ENCODE measurements at places on chromosomes 1 and 21.

DNA sequence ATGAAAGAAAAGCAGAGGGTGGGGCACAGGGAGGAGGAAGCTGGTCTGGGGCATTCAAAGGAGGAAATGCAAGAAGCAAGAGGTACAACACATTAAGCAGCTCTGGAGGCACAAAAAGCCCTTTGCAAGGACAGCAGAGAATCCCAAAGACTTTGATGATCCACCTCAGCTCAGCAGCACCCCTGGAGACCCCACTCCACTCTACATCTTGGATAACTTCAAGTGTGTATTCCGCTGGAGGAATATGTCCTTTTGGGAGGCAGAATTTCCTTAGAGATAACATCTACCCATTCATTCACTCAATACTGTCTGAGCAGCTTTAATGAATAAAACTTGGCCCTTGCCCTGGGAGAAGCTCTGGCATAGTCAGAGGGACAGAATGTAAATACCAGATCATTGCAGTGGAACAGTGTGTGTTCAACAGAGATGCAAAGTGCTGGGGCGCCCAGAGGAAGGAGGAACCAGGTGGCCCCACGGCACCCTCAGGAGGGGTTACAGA lies 599.7 kb downstream of the KIF26B start:
- no peak for DNase-seq

DNA sequence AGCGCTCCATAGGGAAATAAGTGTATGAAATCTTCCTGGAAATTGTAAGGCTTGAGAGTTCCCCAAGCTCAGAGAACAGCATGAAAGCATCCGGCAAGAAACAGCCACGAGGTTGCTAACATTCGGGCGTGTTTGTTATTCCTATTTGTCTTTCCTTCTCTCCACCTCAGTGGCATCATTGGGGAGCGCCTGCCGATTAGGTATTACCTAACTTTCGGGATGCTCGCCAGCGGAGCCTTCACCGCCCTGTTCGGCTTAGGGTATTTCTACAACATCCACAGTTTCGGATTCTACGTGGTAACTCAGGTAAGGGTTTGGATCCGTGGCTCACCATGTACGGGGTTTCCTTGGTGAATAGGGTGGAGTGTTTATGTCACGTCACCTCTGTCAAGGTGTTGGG lies 25.7 kb downstream of the SLC37A1 start:
- DNase-seq = no peak

DNA sequence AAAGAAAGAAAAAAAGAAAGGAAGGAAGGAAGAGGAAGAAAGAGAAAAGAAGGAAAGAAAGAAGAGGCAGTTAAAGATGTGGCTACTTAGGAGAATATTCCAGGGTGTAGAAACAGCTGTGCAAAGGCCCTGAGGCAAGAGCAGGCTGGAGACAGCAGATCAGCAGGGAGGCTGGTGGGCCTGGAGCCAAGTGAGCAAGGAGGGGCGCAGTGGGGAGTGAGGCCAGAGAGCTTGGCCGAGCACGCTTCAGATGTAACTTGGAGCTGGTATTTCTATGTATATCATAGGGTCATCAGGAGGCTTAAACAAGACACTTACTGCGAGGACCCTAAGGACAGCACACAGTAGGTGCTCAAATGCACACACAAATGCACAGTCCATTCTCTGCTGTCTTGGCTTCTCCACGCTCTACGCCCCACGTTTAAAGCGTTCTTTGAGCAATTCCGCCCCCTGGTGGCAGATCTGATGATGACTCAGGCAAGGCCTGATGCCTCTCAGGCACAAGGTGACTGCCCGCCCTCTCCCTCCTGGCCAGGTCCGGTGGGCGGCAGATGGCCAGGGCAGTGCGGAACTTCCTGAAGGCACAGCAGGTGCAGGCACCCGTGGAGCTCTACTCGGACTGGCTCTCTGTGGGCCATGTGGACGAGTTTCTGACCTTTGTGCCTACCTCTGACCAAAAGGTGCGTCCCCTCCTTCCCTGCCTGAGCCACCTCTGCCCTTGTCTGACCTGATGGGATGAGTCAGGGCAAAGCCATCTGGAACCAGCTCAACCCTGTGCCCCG lies 11.9 kb upstream of the PADI3 start:
- DNase-seq = peak; percentile 86

DNA sequence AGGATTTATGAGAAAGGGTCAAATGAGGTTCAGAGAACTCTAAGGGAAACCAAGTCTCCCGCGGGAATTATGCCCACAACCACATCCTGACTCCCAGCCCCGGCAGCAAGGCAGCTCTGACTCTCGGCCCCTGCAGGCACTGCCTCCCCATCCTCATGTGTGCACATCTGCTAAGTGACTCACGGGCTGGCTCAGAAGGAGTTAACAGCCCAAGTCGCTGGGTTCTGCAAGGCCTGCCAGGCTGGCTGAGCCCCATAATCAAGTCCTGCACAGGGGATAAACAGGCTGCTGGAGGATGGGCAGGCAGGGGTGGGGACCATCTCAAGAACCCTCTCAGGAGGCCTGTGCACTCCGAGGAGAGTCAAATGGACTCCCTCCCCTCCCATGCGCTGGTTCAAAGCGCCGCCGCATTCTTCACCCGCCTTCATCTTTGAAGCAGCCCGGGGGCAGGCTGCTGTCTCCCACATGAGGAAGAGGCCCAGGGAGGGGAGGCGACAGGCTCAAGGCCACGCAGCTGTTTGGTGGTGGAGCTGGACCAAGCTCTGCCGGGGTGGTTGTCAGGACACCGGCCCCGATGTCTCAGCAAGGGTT lies 344.3 kb downstream of the MATN1 start:
- no peak for DNase-seq

GRCh38 chr1:158407092-158407491 lies 7.8 kb upstream of the OR10T2 start:
- DNase-seq = no peak

DNA sequence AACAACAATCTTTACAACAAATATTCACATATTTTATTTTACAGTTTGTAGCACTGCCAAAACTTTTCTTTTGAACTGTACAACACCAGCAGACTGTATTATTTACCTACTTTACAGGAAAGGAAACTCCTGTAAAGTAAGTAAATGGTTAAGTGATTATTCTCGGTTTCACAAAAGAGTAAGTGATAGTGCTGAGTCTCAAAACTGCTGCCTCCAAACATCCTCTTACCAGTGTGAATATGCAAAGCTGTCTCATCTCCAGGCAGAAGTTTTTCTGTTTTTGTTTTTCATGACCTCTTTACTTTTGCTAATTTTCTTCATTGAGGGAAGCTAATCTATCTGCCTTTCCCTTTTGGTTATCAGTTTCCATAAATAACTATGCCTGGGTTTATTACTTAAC lies 286.7 kb downstream of the SRGAP2C start:
- no peak for DNase-seq

DNA sequence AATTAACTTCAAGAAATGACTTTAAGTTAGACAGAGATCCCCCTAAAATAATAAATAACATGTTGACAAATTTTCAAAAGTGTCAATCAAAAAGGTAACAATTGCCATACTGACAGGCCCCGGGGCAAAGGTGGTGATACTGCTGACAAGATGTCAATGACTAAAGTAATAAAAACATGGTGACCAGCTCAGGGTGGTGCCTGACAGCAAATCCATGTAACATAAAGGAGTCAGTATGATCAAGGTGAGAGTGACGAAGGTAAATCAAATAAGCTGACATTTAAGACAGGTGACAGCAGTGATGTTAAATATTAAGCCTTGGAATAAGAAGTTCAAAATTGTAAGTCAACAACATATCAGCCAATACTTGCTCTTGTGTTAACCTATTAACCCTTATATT lies 387.5 kb downstream of the DPYD start:
- no peak for DNase-seq

GRCh38 chr1:15558516-15558915 lies 26.3 kb downstream of the AGMAT start:
- DNase-seq = no peak

GRCh38 chr1:207328004-207328403 lies 6.5 kb downstream of the CD55 start:
- DNase-seq = no peak

DNA sequence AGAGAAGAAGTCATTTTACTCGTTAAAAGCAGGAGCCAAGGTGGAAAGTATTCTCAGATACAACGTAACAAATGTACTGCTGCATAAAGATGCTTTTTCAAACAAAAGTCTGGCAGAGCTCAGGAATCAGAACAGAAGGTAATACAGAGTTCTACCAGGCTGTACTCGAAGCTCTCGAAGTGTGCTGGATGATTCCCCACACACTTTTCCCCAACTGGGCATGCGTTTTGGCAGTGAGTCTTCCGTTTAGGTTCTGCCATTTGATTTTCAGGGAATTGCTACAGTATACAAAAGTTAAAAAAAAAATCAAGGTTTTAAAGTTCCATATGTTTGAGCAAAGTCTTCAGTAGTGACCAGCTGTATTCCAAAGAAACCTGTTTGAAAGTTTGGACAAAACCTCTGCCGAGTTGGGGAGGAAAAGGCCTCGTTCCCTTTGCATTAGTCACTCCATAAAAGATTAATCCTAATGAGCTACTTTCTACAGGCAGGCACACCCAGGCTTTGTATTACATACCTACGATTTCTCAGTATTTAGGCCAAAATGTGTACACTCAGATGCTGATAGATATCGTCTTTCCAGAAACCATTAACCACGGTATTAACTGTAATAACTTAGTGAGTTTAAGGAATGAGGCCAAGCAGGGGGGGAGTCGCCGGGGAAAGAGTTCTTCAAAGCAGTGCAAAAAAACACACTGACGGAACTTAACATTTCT lies 477.1 kb downstream of the LMO4 start:
- no peak for DNase-seq

- DNase-seq = no peak
Measured at GRCh38 chr1:163914785-163915413, 593.1 kb downstream of the NUF2 start.

GRCh38 chr1:226457307-226457712 lies 49.4 kb upstream of the PARP1 start:
- no peak for DNase-seq

- no peak for DNase-seq
Measured at GRCh38 chr1:241950390-241950789, 7.2 kb upstream of the BECN2 start.

DNA sequence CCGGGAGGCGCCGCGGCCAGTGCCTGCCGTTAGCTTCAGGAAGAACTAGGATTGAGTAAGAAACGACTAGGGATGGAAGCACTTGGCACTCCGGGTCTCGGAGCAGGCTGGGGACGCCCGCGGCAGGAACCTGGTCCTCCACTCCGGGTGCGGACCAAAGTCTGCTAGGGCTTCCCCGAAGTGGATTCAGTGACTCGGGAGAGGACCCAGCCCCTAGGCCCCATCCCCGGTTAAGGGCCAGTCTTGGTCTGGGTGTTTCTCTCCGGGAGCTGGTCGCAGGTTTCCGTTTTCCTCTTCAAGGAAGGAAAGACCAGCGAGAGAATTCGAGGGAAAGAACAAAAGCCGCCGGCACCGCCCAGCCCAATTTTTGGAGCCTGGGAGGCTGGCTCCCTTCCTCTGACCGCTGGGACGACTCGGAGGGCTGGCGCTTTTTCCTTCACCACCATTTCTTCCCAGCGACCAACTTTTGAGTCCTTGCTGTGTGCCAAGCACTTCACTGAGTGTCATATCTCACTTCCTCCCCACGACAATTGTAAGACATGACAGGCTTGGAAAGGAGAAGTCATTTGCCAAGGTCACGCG lies 16.8 kb upstream of the STMN1 start:
- peak; percentile 34 for DNase-seq

DNA sequence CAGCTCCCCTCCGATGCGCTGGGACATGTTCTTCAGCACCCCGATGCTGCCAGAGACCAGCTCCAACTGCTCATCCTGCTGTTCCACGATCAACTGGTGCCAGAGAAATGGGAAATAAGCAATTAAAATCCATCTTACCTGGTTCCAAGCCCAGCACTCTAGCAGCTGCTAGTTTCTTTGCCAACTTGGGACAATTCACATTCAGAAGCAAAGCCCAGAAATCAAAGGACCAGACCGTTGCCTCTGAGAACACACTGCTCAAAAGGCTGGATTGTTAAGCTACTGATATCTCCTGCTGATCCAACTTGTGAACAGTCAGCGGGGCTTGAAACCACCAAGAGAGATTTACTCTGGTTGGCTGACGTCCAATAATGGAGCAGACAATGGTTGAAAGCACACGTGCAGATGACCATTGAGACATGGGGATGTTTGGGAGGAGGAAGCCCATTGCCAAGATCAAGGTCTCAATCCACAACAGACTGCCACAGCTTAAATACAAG lies 34.4 kb downstream of the STX6 start:
- DNase-seq = peak; percentile 93

- peak; percentile 82 for DNase-seq
Measured at GRCh38 chr1:156920233-156921052, at the start of gene LRRC71. Gene LRRC71, plus strand, starts transcription at chr1:156920632. Its CDS starts 172 bp downstream, at chr1:156920804.

DNA sequence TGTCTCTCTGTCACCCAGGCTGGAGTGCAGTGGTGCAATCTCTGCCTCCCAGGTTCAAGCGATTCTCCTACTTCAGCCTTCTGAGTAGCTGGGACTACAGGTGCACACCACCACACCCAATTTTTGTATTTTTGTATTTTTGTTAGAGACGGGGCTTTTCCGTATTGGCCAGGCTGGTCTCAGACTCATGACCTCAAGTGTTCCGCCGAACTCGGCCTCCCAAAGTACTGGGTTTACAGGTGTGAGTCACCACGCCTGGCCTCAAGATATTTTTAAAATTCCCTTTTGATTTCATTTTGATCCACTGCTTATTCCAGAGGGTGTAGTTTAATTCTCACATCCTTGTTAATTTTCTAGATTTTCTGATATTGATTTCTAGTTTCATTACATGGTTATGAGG lies 3.8 kb downstream of the IFI44L start:
- DNase-seq = no peak

GRCh38 chr1:91821126-91821868 lies 64.7 kb downstream of the TGFBR3 start:
- no peak for DNase-seq

DNA sequence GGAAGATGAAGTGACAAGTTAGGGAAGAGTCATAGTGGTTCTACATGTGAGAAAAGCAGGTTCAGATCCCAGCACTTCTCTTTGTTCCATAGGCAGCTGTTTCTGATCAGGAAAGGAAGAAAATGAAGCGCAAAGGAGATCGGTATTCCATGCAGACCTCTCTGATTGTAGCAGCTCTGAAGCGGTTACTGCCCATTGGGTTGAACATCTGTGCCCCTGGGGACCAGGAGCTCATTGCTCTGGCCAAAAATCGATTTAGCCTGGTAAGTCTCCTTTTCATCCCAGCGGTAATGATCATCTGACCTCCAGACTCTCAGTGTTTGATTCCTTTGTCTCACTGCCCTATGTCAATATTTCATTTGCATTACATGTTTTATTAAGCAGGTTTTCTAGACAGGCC lies 173.6 kb downstream of the ZP4 start:
- no peak for DNase-seq

DNA sequence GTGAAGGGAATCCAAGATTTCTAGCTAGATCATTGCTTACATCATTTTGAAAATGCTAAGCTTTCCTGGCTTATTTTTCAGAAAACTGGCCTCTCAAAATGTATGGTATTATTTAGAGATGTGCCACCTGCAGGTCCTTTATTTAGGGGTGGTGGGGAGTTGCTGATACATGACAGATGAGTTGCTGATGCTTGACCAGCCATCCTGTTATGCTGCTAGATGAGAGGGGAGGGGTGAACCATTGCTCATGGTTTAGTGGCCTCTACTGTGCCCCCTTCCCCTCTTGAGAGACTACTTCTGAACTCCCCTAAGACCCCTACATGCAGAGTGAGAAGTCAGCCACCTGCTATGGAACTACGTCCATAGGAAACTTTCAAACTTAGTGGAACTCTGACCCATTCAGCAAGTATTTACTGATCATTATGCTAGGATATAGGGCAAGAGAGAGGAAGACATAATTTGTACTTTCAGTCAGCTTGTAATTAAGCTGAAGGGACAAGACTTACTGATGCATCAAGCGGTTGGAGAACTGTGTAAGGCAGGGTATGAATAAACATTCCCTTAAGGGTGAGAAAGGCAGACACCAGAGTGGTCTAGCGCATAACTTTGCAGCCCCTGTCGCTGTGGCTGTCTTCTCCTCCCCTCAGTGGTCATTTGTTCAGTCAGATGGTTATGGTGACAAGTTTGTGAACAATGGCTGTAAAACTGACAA lies 34.6 kb downstream of the SLAMF6 start:
- DNase-seq = no peak
